ENCODE measurements at places on chromosomes 3 and 15.
A peak's percentile ranks its signal among the peaks of the same experiment; 100 is the strongest.

DNA sequence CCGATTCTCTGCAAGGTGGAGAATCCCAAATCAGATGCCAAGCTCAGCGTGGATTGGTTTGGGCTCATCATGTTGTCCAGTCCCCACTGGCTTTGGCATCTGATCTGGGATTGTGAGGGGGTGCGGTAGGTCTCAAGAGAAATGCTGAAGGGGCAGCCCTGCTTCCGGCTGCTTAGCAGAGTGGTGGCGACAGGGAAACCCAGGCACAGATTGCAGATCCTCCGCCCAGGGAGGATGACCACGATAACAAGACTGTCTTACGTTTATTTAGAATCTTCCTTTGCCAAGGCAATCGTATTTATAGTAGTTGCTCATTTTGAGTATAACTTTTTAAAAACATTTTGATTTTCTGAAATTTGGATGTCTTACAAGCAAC, 61.1 kb downstream of the SLC12A8 start:
- DNase-seq, result no peak

- no peak for DNase-seq
These were observed 4.7 kb downstream of the IP6K1 start for GRCh38 chr3:49781415-49782199.

DNA sequence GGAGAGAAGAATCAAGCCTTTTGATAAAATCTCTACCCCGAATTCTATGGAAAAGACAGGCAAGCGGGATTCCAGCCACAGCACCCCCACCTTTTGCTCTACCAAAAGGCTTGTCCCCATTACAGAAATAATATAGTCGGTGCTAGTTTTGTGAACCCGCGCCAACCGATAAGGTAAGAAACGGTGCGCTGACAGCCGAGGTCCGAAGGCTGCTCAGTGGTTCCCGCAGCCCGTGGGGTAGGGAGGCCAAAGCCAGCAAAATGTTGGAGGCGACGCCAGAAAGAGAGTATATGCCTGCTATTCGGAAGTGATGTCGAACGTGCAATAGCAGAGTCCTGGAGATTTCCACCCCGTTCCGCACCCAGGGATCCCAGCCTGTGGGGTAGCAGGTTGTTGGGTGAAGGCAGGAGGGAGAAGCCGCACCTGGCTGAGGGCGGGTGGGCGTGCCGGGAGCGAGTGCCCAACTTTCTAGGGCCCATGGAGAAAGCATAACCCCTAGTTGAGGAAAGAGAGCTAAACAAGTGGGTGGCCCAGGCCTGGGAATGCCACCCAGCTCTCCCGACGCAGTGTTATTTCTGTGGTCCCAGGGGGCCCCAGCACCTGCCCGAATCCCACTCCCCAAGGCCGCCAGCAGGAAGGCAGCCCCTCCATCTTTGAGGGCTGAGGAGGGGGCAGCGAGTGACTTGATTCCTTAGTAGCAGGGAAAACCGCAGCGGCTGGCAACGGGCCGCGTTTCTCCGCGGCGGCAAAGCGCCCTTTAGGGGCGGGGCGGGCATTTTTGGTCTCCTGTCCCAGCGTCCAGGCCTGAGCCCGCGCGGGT, 7.9 kb upstream of the SOX2 start:
- no peak for DNase-seq

- no peak for DNase-seq
These were observed 69.1 kb downstream of the FGF7 start for GRCh38 chr15:49492151-49492550.

- no peak for DNase-seq
These were observed 844.0 kb downstream of the DIPK2A start for GRCh38 chr3:144815655-144816054.

DNA sequence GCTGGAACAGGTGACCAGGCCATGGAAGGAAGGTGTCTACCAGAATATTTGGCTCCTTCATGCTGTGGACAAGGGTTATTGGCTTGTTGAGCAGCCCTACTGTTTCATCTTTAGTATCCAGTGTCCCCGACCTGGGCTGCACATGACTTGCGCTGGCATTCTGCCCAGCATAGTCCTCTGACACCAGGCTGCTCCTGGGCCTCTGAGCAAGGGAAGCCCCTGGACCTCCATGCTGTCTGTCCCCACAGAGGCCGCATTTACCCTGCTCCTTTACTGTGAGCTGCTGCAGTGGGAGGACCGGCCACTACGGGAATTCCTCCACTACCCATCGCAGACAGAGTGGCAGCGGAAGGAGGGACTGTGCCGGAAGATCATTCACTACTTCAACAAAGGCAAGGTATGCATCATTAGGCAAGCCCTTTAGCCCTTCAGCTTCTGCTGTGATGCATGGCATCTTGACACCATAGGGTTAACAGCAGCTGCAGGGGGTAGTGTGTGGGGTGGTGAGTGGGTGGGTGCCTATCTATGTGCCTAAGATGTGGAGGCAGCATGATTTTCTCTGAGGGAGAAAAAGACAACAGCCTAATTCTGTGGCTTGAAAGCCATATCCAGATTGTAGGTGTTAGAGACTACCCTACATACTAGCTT, 44.0 kb upstream of the MANF start:
- no peak for DNase-seq

DNA sequence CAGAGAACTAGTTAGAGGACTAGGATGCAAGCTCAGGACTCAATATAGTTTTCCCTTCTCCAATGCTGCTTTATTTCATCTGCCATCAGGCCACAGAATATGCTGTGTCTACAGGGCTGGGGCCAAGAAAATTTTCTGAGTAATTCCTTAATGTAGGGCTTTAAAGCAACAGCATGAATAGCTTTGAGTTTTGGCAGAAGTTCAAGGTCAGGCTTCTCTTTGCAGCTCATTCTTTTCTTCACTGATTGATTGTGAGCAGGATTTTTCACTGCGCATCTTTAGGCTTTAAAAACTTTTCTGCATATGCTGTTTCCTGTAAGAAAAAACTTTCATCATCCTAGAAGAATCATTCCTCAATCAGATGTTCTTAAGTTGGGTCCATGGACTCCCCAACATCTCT, 4.6 kb downstream of the TMEM108 start:
- no peak for DNase-seq

DNA sequence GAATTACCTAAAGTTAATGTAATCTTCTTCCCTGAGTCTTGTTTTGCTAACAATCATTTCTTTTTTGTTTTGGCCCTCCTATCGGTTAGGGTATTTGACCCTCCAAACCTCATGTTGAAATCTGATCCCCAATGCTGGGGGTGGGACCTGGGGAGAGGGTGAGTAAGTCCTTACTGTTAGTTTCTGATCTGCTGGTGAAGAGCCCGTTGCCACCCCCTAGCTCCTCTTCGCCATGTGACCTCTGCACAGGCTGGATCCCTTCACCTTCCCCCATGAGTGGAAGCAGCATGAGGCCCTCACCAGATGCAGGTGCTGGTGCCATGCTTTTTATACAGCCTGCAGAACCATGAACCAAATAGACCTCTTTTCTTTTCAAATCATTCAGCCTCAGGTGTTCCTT, 62.8 kb upstream of the ADCY5 start:
- DNase-seq, result no peak

GRCh38 chr3:144462337-144462736, 490.7 kb downstream of the DIPK2A start:
- DNase-seq, result no peak

GRCh38 chr3:97901313-97902248, 70.7 kb downstream of the RIOX2 start:
- DNase-seq, result no peak

GRCh38 chr3:156108616-156109015, 11.8 kb upstream of the KCNAB1 start:
- DNase-seq, result no peak

GRCh38 chr3:37956723-37957538, 33.7 kb upstream of the VILL start:
- no peak for DNase-seq

- DNase-seq, result no peak
These were observed 202.8 kb downstream of the PLCL2 start for GRCh38 chr3:17087509-17087908.

- DNase-seq, result no peak
These were observed 24.1 kb downstream of the ARPP21 start for GRCh38 chr3:35663471-35663870.

DNA sequence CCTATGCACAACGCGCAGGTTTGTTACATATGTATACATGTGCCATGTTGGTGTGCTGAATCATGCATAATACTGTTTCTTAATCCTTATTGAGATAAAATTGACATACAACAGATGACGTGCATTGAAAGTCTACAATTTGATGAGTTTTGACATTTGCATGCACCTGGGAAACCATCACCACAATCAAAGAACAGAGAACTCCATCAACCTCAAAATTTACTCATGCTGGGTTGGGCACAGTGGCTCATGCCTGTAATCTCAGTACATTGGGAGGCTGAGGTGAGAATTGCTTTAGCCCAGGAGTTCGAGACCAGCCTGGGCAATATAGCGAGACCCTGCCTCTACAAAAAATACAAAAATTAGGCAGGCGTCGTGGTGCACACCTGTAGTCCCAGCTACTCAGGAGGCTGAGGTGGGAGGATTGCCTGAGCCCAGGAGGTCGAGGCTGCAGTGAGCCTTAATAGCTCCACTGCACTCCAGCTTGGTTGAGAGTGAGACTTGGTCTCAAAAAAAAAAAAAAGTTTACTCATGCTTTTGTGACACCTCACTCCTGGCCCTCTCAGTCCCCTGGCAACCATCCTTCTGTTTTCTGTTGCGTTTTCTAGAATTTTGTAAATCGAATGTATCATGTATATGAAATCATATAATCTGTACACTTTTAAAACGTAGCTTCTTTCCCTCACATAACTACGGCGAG, 56.6 kb downstream of the BHLHE40 start:
- DNase-seq, result no peak

- DNase-seq, result no peak
These were observed 456.5 kb upstream of the THRB start for GRCh38 chr3:24951180-24951579.

DNA sequence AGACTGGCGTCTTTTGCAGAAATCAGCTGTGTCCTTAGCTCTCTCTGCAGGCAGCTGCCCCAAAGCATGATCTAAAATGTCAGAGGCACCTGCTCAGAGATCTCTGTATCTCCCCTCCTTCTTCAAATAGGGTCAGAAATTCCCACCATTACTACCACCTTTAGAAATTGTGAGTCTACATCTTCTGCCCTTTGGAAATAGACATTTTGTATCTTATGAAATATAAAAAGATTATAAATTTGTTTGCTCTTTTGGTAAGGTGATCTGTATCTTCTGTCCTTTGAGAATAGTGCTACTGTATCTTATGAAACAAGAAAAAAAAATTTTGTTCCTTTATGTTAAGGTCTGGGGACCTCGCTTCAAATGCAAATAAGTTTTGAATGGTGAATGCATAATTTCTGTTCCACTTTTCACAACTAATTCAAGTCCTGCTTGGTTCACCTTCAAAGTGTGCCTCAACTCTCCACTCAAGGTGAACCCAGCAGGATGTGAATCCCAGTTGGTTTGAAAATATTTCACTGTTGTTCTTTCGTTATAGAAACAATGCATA, 28.3 kb upstream of the GPD1L start:
- no peak for DNase-seq

DNA sequence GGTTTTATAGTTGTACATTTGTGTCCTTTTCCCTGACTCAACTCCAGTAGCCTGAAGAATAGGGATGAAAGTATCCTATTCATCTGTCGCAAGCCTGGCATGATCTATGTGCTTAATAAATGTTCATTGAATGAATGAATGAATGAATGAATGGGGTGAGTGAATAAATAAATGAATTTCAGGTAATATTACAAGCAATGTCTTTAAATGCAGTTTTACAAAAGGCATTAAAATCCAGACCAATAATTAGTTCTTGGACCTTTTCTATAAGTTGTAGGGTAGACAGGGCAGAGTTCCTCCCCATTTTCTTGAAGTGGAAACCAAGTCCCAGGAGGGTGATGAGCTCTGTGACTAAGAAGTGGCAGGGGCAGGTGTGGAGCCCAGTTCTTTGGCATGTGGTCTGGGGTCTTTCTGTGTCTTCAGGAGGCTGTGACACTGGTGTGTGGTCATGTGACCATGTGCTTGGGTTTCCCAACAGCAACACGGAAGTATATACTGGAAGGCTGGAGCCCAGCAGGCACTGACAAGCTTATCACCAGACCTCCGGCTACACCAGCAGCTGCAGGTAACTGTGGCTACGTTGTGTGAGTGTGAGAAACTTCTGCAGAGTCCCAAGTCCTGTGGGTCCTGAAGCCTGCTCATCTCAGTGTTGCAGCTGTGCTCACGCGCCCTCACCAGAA, 18.3 kb downstream of the XYLB start:
- DNase-seq, result no peak

- DNase-seq, result no peak
These were observed 479.9 kb downstream of the CNTN4 start for GRCh38 chr3:2578560-2578959.

GRCh38 chr15:29556380-29556779, 265.9 kb downstream of the TJP1 start:
- DNase-seq, result no peak

DNA sequence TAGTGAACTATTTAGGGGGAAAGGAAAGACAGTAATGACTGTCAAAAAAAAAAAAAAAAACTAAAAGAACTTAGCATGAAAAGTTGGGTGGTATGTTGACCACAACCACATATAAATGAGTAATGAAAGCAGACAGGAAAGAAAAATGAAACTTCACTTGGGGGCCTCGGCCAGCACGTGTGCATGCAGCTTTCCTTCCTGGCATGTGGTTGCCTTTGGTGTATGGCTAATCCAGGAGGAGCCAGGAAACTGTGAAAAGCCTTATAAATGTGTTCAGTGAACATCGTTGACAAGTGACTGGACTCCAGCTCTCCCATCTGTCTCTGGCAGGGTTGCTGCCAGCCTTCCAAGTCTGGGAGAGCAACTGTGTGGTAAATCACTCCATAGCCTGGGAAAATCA, 195.1 kb downstream of the DTWD1 start:
- DNase-seq, result no peak

GRCh38 chr3:140341817-140342403, 336.0 kb upstream of the TRIM42 start:
- no peak for DNase-seq

- DNase-seq, result no peak
These were observed 61.6 kb downstream of the RGMA start for GRCh38 chr15:93027413-93027812.

GRCh38 chr3:49606427-49606826, 52.1 kb downstream of the BSN start:
- DNase-seq, result no peak

DNA sequence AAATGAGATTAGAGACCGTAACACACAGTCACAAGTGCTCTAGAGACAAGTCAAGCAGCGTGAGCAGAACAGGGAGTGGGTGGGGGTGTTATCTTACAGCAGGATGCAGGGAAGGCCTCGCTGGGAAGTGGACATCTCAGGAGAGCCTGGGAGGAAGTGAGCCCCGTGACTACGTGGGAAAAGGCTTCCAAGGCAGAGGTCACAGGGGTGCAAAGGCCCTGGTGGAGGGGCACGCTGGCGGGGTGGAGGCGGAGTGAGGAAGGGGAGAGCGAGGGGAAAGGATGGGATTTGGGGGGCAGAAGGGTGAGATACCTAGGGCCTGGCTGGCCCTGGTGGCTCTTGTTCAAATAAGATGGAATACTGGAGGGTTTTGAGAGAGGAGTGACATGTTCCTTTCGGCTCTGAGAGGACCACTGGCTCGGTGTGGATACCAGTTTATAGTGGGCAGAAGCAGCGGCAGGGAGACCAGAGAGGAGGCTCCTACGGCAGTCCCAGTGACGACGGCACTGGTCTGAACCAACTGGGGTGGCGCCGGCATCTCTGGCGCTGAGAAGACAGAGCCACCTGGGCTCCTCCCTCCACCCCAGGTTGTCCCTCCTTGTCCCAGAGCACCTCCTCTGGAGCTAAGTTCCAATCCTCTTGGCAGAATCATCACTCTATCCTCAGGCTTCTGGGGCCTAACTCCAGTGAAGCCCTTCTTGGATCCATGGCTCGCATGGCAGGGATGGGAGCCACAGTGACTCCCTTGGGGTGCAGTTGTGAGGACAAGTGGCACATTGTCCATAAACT, 266.2 kb upstream of the LYSMD4 start:
- peak; percentile 37 for DNase-seq

GRCh38 chr3:122513386-122514122, 1.2 kb downstream of the KPNA1 start:
- DNase-seq, result no peak
